ENCODE measurements at places on chromosomes 2 and 18.

DNA sequence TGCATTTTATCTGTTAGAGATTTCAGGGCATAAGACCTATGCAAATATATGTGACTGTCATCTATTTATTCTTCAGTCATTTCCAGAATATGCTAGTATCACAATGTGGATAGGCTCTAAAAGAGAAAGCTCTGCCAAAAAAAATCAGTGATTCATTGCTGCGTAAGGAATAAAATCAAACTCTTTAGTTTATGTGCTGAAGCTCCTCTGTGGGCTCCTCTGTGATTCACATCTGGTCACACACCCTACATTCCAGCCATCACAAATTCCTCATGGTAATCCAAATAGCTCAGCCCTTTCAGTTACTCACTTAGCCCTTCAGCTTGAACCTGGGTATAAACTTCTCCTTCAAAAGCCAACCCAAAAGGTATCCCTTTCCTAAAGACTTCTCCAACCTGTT, 21.4 kb downstream of the DLGAP1 start:
- no peak for DNase-seq

DNA sequence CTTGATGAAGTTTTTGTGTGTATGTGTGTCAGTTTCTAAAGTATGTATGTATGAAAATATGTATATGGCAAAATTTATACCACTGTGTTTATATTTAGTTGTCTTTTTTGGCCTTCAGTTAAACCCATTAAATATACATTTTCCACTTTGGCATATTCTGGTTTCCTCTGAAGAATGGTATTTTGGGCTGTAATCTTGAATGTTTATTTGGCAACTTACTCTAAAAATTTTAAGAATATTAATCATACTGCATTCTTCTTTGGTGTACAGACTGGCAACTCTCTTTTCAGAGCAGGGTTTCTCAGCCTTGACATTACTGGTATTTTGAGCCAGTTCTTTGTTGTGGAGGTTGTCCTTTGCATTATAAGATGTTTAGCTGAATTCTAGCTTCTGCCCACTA, 27.9 kb upstream of the CCBE1 start:
- DNase-seq: no peak

DNA sequence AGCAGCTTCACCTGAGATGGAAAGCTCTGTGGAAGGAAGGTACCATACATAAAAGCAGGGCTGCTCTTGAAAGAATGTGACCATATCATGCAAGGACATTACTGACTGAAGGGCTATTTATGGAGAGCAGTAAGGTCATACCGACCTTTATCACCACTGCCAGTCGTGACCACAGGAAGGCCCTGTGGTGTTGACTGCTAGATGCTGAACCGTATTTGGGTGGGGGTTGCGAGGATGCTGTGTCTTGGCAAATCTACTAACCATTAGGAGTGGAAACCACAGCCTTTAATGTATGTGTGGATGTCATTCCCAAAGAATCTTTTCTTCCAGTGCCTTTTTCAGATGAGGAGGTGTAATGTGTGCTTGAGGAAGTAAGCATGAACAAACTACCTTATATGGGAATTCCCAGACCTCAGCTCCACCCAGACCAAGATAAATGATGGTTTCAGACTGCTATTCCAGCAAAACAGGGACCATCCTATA, 60.8 kb downstream of the LIMS1 start:
- no peak for DNase-seq

DNA sequence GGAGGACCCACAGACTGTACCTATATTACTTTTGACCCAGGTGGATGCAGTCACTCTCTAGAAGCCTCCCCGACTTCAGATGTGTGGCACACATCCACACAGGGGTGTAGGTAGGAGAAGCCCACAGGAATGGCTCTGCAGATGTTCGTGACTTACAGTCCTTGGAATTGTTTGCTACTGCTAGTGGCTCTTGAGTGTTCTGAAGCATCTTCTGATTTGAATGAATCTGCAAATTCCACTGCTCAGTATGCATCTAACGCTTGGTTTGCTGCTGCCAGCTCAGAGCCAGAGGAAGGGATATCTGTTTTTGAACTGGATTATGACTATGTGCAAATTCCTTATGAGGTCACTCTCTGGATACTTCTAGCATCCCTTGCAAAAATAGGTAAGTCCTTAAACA, 605 bp downstream of the SLC9A4 start:
- DNase-seq: no peak

DNA sequence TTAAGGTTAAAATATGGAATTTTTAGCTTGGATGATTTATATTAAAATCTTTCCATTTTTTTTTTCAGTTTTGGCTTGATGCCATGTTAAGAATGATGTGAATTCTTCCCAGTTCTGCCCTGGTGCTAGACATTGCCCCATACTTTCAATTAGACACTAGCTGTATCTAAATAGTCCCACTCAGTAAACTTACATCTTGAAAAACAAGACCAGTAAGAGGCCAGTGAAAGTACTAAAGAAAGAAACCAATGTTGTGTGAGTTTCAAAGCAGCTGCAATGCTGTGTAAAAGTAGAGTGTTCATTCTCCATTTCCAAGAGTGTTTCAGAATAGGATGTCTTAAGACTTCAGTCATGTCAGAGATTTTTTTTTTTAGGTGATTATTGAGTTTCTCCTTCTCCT, 40.0 kb upstream of the CYBRD1 start:
- DNase-seq: no peak

DNA sequence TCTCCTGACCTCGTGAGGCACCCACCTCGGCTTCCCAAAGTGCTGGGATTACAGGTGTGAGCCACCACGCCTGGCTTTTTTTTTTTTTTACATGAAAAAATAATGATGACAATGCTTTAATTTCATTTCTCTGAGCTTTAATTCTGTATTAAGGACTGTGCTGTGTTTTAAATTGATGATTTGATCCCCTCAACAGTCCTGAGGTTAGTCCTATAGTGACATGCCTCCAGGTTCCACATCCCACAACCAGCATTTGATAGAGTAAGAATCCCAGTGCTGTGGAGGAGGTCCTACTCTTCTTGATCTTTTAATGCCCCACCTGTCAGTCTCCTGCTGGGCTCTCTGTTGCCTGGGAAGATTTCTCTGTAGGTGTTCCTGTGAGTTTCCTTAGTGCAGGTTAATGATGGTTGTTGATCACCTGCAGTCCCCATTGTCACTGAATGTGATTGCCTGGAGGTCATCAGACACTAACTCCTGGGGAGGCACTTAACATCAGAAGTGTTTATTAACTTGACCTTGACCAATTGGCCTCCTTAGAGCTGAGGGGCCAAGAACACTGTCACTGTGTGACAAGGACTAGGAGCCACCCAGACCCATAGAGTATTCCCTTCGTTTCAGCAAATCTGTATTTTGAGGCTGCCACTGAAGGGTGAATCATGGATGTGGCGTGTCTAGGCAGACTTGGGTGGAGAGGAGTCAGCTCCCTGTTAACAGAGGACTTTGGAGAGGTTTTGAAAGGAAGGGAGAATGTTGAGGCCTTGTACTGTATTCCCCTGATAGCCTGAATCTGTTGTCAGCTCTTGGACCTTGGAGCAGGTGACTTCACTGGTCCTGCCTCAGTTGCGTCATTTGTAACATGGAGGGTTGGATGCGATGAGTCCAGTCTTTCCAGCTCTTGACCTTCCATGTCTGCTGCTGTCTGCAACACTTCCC, 11.5 kb downstream of the ASAP2 start:
- no peak for DNase-seq

GRCh38 chr18:57343833-57344232, 8.5 kb upstream of the ST8SIA3 start:
- DNase-seq: no peak

- no peak for DNase-seq
These were observed 5.8 kb upstream of the GPD2 start for GRCh38 chr2:156430236-156430979.

DNA sequence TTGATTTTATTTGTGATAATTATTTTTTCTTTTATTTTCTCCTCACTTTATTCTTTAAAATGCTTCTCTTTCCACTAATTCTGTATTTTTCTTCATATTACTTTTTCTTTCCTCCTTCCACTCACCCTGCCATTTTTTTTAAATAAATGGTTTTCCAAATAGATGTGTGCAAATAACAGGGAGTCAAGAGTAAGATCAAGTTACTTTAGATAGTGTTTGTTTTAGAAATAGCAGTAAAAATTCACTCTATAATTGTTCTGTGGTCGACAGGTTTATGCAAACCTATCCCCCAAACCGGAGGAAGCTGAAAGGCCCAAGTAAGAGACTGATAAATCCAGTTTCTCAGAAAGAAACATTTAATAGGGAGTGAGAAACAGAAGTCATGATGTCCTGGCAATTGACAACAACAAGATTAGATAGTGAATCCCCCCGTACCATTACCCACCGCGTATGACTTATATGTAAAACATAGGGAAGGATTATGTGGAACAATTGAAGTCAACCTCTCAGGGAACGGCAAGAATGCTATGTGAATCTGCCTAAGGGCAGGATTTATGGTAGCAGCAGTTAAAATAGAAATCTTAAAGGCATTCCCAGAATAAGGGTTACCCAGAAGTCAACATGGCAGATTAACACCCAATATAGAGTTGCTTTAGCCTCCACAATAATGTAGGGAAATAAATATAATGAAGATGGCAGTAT, 75.5 kb downstream of the KYNU start:
- no peak for DNase-seq

DNA sequence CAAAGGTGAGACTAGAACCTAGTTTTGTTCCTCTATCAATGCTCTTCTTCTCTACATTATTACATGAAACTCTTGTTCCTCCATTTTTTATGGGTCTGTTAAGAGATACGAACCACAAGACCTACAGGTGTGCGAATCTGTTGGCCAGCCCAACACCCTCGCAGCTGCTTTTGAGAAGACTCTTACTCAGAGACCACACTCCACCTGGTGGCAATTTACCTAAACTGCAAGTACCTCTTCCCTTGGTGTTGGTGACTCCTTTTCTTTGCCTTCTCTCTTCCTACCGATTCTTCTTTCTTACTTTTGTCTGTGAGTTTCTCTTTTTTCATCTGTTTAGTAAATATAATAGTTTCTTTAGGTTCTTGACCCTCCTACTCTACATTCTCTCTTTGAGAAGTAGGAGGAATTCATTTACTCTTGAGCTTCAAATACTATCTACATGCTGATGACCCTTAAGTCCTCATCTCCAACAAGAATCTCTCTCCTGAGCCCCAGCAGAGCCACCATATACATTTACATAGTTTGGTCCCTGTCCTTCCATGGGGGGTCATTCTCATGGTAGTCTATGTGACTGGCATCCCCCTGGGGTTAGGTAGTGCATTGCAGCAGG, 81.8 kb upstream of the GAREM1 start:
- no peak for DNase-seq

DNA sequence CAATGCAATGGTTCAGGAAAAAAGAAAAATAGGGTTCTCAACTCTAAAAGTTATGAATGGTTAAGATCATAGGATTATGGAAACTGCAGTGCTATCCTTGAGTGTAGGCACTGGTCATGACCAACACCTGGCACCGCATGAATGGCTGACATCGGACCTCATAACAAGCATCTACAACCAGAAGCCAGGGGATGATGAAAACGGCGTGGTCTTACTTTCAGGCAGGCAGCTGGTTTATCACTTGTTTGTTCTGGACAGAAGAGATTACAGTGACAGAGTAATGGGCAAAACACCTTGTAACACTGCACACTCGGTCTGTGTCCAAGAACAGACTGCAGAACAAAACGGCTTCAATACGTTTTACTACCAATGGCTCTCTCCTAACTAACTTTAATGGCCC, 132.8 kb downstream of the STK39 start:
- DNase-seq: no peak

- no peak for DNase-seq
These were observed 61.5 kb upstream of the NFE2L2 start for GRCh38 chr2:177326005-177326404.

GRCh38 chr18:22084547-22084946, 84.8 kb upstream of the GATA6 start:
- DNase-seq: no peak

DNA sequence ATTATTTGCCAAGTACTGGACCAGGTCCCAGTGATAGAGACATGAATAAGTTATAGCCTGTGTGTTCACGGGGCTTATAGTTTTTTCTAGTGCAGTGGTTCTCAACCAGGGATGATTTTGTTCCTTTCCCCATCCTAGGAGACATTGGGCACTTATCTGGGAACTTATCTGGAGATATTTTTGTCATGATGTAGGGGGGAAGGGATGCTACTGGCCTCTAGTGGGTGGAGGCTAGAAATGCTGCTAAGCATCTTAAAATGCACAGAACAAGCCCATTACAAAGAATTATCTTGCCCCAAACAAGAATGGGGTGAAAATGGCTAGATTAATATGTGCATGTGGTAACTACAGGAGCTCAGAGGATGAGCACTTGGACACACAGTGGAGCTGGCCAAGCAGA, 75.2 kb downstream of the KLHL29 start:
- no peak for DNase-seq

GRCh38 chr2:219056896-219057708, 3.6 kb downstream of the IHH start:
- no peak for DNase-seq

GRCh38 chr2:96273763-96274162, 7.7 kb downstream of the CIAO1 start:
- no peak for DNase-seq

GRCh38 chr2:36511858-36512603, 85.9 kb downstream of the FEZ2 start:
- no peak for DNase-seq

- DNase-seq: no peak
These were observed 24.3 kb upstream of the UGP2 start for GRCh38 chr2:63817382-63817781.

GRCh38 chr18:53765211-53765610, 459.3 kb downstream of the MBD2 start:
- DNase-seq: no peak

DNA sequence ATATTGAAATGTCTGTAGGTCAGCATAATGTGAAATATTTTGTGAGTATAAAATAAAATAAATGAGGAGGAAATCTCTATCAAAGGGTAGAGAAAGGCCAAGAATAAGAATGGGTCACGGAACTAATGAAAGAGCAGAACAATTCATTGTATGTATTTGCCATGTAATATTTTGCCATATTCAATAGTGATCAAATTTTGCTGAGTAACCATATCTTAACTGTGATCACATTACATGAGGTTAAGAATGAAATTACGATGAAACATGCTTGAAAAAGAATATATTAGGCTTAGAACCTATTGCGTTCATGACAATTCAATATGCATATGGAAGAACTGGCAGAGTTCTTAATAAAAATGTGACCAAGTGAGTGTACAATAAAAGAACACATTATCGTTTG, 437.2 kb upstream of the NRXN1 start:
- DNase-seq: no peak

GRCh38 chr2:241265506-241265905, 50.0 kb downstream of the HDLBP start:
- DNase-seq: no peak

DNA sequence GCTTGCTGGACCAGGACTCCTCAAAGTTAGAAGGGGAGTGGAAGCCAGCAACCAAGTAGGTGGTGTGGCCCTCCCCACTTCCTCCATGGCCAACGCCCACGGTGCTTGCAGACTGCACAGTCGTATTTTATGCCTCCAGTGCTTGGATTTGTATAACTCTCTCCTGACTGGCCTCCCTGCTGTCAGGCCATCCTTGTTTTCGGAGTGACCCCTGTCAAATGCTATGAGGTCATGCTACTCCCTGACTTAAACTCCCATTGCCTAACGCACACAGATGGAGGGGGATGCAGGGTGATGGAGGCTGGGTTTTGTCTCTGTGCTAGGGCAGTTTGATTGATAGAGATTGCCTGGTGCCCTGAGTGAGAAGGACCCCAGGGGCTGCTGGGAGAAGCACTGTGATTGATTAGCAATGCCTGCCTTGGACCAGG, 36.1 kb downstream of the GLI2 start:
- no peak for DNase-seq
